ENCODE measurements at places on chromosomes 3 and 15. TPM values are rescaled to one million over a fixed set of nuclear protein-coding genes. Genes with fewer than 3 reads are reported as not detected.

The FOXL2NB gene
- not detected for total RNA-seq

The FBXL22 gene
- total RNA-seq: 3.8 TPM

The SYNPR gene
- total RNA-seq: 0.13 TPM

The CCDC33 gene
- total RNA-seq: not detected

The CLSTN2 gene
- total RNA-seq: 17.9 TPM

The MOBP gene
- total RNA-seq: not detected

The ARHGEF26 gene
- 16.1 TPM for total RNA-seq

The RTP1 gene
- total RNA-seq: not detected

The TUSC2 gene
- total RNA-seq: 37.5 TPM

The ROBO2 gene
- 1.5 TPM for total RNA-seq

The PLSCR5 gene
- not detected for total RNA-seq

The LSMEM2 gene
- total RNA-seq: not detected

The HHLA2 gene
- total RNA-seq: not detected

The TP63 gene
- total RNA-seq: 1.2 TPM

The C3orf22 gene
- total RNA-seq: not detected

- no peaks in the 10 kb centered on the region for H3K36me3 ChIP-seq
- H3K27ac ChIP-seq: no peak overlapping the region
- no peak overlapping the region for H3K4me3 ChIP-seq
- no peak for DNase-seq
- H3K27me3 ChIP-seq: no peaks in the 10 kb centered on the region
Observed at GRCh38 chr15:69951898-69952555, 145.7 kb downstream of the TLE3 start.

DNA sequence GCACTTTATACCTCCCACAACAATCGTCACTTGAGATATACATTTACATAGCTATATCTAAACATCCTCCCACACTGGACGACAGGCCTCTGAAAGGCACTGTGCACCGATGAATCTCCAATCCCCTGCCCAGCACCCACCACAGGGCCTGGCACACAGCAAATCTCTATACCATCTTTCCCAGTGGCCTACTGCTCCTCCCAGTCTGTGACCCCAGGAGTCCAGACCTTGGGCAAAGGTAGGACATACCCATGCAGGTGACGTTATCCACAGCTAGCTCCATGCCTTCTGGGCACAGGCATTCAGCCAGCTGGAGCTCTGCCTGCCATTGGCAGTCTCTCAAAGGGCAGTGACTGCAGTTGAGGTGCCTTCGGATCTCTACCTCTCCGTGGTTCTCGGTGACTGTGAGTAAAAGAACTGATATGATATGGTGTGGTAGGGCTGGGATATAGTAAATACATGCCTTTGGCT is 5.8 kb downstream of the LTK start:
- DNase-seq: peak; percentile 94
- H3K27me3 ChIP-seq: peaks cover 11% of the 10 kb centered on the region
- peaks cover 23% of the 10 kb centered on the region for H3K4me1 ChIP-seq
- H3K36me3 ChIP-seq: no peaks in the 10 kb centered on the region
- no peak overlapping the region for H3K27ac ChIP-seq

- peaks cover 68% of the 10 kb centered on the region for H3K36me3 ChIP-seq
- no peaks in the 10 kb centered on the region for H3K4me1 ChIP-seq
Observed at GRCh38 chr3:47849699-47850563, 47.0 kb downstream of the DHX30 start.

DNA sequence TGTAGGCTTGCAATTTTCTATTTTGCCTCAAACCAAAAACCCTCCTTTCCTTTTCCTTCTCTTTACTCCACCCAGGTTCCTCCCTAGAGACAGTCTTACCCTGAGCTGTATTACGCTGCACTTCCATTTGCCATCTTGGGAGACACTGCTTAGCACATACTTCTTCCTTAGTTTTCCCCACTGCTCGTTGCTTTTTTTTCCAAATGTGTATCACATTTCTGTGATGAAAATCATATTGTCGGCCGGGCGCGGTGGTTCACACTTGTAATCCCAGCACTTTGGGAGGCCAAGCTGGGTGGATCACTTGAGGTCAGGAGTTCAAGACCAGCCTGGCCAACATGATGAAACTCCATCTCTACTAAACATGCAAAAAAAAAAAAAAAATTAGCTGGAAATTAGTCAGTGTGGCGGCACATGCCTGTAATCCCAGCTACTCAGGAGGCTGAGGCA is 29.5 kb downstream of the POPDC2 start:
- no peak for DNase-seq
- H3K27ac ChIP-seq: no peak overlapping the region

DNA sequence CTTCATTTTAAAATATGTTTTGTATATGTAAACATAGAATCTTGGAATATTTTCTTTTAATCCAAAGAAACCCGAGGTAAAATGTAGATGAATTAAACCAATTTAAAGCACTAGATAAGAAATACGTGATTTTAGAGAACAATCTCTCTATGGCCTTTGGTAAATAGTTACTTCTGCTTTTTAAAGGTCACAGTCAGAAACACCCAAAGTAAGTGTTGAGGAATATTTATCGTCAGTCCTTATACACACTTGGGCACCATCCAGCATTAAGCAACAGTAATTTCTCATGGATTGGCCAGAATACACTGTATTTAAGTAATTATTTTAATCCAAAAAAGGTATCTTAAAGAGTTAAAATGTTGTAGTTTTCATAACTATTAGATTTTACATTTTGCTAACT is 713.2 kb downstream of the NLGN1 start:
- H3K27ac ChIP-seq: no peak overlapping the region
- H3K27me3 ChIP-seq: no peaks in the 10 kb centered on the region
- no peaks in the 10 kb centered on the region for H3K36me3 ChIP-seq
- no peak overlapping the region for H3K4me3 ChIP-seq
- no peak for DNase-seq
- H3K4me1 ChIP-seq: no peaks in the 10 kb centered on the region

DNA sequence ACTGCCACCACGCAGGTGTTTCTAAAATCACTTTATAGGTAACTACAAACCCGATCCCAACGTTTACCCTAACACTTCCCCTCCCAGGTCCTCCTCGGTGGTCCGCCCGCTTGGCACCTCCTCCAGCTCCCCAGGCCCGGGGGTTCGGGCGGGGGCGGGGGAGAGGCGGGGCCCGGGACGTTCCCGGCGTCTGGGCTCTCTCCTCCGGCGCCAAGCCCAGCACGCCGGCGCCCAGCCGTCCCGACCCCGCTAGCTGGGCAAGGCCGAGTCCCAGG is 562 bp downstream of the CGGBP1 start:
- peaks cover 23% of the 10 kb centered on the region for H3K4me1 ChIP-seq
- no peaks in the 10 kb centered on the region for H3K27me3 ChIP-seq
- peak overlapping the region; percentile 78 for H3K4me3 ChIP-seq
- peaks cover 10% of the 10 kb centered on the region for H3K36me3 ChIP-seq
- H3K27ac ChIP-seq: peak overlapping the region; percentile 95
- no peak for DNase-seq

DNA sequence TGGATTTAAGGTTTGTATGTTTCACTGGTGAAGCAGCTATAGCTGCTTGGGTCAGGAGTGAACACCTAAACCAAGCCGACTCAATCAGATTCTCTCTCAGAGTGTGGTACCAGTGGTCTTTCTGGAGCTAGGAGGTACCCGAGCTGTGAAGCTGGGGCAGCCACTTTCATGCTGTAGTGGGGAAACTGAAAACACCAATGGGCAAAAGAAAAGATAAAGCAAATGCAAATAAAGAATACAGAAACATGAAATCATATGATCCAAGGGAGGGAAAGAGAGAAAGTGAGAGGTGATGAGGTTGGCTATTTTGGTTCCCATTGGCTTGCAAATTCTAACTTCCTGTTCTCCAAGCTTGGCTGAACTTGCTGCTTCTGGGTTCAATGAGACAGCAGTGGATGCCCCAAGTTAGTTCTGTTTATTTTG is 212.3 kb upstream of the CFAP20DC start:
- no peaks in the 10 kb centered on the region for H3K27me3 ChIP-seq
- no peak overlapping the region for H3K27ac ChIP-seq
- H3K36me3 ChIP-seq: no peaks in the 10 kb centered on the region
- peak; percentile 14 for DNase-seq

DNA sequence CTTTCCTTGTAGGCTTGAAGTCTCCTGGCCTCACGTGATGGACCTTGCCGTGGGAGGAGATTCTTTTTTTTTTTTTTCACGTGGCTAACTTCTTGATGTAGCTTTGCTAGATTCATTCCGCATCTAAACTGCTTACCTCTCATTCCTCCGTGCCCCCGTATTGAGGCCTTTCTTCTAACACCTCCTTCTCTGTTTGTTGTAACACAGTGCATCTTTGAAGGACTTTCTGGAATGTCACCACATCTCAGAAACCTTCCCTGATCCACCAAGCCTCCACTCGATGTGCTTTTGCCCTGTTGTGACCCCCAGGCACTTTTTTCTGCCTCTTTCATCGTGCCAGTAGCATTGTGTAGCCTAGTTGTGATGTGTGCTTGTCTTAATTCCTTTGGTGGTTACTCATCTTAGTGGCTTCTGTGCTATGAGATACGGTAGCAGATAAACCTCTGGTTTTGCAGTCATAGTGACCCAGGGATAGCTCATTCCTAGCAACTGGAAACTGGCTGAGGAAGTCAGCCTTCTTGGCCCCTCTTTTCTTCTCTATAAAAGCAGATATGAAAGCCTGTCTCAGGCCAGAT is 1.6 kb upstream of the BNC1 start:
- H3K36me3 ChIP-seq: no peaks in the 10 kb centered on the region
- H3K27ac ChIP-seq: no peak overlapping the region
- peaks cover 16% of the 10 kb centered on the region for H3K27me3 ChIP-seq
- no peak for DNase-seq
- no peak overlapping the region for H3K4me3 ChIP-seq
- peaks cover 13% of the 10 kb centered on the region for H3K4me1 ChIP-seq

DNA sequence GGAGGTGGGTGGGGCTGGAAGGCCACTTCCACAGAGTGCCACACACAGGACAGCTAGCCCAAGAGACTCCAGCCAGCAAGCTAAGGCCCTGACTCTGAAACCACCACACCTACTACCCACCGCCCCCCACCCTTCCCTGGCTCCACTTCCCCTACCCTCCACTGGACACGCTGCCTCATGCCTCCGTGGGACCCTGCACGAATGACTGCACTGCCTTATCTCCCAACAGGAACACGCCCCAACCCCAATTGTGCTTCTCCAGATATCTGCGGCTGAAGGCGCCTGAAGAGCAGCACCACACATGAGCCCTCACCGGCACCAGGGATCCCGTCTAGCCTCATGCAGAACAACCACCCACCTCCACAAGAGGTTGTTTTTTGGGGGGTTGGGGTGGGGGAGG is 2.7 kb downstream of the LINGO1 start:
- H3K27me3 ChIP-seq: peaks cover 5% of the 10 kb centered on the region
- no peak for DNase-seq
- no peak overlapping the region for H3K4me3 ChIP-seq
- H3K4me1 ChIP-seq: no peaks in the 10 kb centered on the region
- no peaks in the 10 kb centered on the region for H3K36me3 ChIP-seq

- no peaks in the 10 kb centered on the region for H3K27me3 ChIP-seq
- DNase-seq: no peak
- H3K27ac ChIP-seq: no peak overlapping the region
- no peaks in the 10 kb centered on the region for H3K4me1 ChIP-seq
Observed at GRCh38 chr3:39524107-39524506, 56.6 kb downstream of the MOBP start.

DNA sequence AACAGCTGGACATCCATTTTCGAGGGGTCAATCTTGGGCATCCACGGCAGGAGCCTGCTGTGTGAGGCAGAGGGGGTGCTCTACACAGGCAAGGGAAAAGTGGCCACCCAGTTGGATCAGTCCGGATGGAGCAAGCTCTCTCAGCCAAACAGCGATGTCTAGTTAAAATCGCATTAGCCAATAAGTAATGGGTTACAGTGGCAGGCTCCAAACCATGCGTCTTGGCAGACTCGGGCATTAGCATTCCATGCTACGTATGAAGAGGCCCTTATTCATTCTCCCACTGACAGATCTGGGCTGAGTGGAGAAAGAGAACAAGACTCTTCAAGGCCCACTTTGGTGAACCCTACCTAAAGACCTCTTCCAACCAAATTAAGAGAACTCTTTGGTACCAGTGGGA is 49.3 kb downstream of the CCNB2 start:
- DNase-seq: peak; percentile 22
- H3K4me1 ChIP-seq: peaks cover 12% of the 10 kb centered on the region
- no peak overlapping the region for H3K4me3 ChIP-seq

DNA sequence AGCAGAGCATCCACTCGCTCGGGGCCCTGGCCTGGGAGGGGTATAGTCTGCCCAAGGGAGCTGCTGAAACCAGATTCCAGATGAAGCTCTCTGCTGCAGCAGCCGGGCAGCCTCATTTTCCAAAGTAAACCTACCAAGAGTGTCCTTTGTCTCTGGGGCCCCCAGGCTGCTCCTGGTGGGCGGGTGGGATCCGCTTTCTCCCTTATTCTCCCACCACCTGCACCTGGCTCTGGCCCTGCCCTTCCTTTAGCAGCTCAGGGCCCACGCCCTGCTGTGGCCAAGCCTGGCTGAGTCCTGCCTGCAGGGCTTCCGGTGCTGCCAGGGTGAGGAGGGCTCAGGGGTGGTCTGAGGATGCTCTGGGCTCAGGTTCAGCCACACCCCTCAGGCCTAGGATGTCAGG is 13.0 kb downstream of the SCN5A start:
- no peaks in the 10 kb centered on the region for H3K36me3 ChIP-seq
- no peaks in the 10 kb centered on the region for H3K27me3 ChIP-seq
- no peak overlapping the region for H3K27ac ChIP-seq
- DNase-seq: no peak

- no peaks in the 10 kb centered on the region for H3K4me1 ChIP-seq
- no peak overlapping the region for H3K4me3 ChIP-seq
- H3K27ac ChIP-seq: no peak overlapping the region
- no peaks in the 10 kb centered on the region for H3K36me3 ChIP-seq
- H3K27me3 ChIP-seq: no peaks in the 10 kb centered on the region
Observed at GRCh38 chr3:136050250-136050649, 84.7 kb downstream of the PPP2R3A start.

GRCh38 chr3:18216996-18217395 is 208.1 kb downstream of the SATB1 start:
- no peak for DNase-seq
- H3K4me1 ChIP-seq: no peaks in the 10 kb centered on the region
- H3K36me3 ChIP-seq: no peaks in the 10 kb centered on the region
- H3K27me3 ChIP-seq: no peaks in the 10 kb centered on the region
- H3K27ac ChIP-seq: no peak overlapping the region

GRCh38 chr15:101248274-101248673 is 3.6 kb downstream of the CHSY1 start:
- H3K27me3 ChIP-seq: no peaks in the 10 kb centered on the region
- no peaks in the 10 kb centered on the region for H3K36me3 ChIP-seq
- no peak overlapping the region for H3K4me3 ChIP-seq
- DNase-seq: no peak
- H3K27ac ChIP-seq: no peak overlapping the region

DNA sequence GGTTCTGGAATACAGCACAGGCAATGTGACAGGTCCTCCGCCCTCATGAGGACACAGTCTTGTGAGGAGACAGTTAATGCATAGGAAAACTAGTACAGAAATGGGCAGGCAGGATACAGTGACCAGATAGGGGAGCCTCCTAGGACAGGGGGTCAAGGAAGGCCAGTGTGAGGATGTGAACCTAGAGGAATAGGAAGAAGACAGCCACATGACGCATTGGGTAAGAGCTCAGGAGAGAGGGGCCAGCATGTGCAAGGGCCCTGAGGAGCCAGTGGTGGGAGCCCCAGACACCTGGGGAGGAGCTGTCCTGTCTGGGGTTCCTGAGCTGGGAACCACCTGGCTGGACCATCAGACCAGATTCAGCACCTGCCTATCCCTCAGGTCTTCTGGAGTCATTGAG is 15.6 kb downstream of the IRAK2 start:
- H3K4me3 ChIP-seq: no peak overlapping the region
- no peak for DNase-seq
- no peaks in the 10 kb centered on the region for H3K27me3 ChIP-seq
- H3K36me3 ChIP-seq: no peaks in the 10 kb centered on the region
- peaks cover 4% of the 10 kb centered on the region for H3K4me1 ChIP-seq

GRCh38 chr3:30495172-30496065 is 111.0 kb upstream of the TGFBR2 start:
- no peaks in the 10 kb centered on the region for H3K27me3 ChIP-seq
- no peak overlapping the region for H3K4me3 ChIP-seq
